ENCODE measurements at places on chromosomes 1 and 21. TPM values are rescaled to one million over a fixed set of nuclear protein-coding genes. Genes with fewer than 3 reads are reported as not detected.

The TMED5 gene
- total RNA-seq = 45.6 TPM

The PEF1 gene
- total RNA-seq = 58.4 TPM

The ICOSLG gene
- total RNA-seq = 5.5 TPM

The EDARADD gene
- 35.4 TPM for total RNA-seq

The FTCD gene
- total RNA-seq = 0.21 TPM

The CHD1L gene
- 48.3 TPM for total RNA-seq

The VCAM1 gene
- 0.08 TPM for total RNA-seq

The ARHGEF19 gene
- 21.6 TPM for total RNA-seq

The SPRR1B gene
- not detected for total RNA-seq

The GIPC2 gene
- 0.26 TPM for total RNA-seq

The ANKRD65 gene
- 1.9 TPM for total RNA-seq

The DIO1 gene
- 0.28 TPM for total RNA-seq

The CLCA1 gene
- total RNA-seq = 0.08 TPM

The GJA9 gene
- total RNA-seq = 0.10 TPM

The COL24A1 gene
- total RNA-seq = 0.08 TPM

The AKNAD1 gene
- 0.26 TPM for total RNA-seq

The RIMKLA gene
- 13.6 TPM for total RNA-seq

The NPR1 gene
- 0.36 TPM for total RNA-seq

Measured in Panc1 (cell line).